ENCODE measurements at places on chromosomes 12 and 14.

DNA sequence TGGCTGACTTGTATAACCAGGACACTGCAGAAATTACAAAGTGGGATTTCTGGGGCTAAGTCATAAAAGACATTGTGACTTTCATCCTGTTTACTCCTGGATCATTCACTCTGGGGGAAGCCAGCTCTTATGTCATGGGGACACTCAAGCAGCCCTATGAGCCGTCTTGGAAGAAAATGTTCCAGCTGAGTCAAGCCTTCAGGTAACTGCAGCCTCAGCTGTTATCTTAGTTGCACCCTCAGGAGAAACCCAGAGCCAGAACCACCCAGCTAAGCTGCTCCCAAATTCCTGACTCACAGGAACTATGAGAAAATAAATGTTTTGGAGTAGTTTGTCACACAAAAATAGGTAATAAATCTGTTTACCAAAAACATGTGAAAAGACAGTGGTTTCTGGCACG lies 43.1 kb upstream of the GXYLT1 start:
- DNase-seq, result no peak

- DNase-seq, result peak; percentile 89
These were observed 80.8 kb upstream of the ACTN1 start for GRCh38 chr14:69059658-69060623.

DNA sequence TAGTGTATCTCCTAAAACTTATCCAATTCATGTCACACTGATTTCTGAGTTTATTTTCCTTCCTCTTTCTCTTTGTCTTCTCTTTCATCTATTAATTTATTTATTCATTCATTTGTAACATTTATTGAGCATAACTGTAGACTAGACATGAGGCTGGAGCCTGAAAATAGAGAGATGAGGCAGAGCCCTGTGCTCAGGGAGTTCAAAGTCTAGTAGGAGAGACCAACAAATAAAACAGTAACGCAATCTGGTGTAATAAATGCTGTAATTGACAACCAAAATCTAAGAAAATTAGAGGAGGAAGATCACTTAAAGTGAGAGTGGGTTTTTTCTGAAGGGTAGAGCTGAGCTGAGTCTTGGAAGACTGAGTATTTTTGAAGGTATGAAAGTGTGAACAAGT lies 87.5 kb downstream of the POLR3B start:
- no peak for DNase-seq

DNA sequence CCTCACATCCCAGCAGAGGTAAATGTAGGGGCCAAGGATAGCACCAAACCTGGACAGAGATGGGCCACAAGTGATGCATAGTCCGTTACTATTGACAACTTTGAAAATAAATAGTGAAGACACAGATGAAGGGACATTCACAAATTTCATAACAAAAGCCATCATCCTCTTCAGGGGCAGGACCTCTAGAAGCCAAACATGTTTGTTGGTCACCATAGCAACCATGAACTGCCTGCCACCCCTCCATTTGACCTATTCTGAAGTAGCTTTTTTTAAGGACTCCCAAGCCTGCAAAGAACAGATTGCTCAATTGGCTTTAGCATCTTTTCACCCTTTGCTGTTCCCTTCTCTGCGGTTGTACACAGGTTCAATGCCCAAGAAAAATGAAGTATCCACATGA lies 35.7 kb upstream of the MDM1 start:
- peak; percentile 30 for DNase-seq

GRCh38 chr14:94772548-94772947 lies 2.6 kb upstream of the GSC start:
- no peak for DNase-seq

- no peak for DNase-seq
These were observed 159.5 kb downstream of the KIF26A start for GRCh38 chr14:104297721-104298401.

DNA sequence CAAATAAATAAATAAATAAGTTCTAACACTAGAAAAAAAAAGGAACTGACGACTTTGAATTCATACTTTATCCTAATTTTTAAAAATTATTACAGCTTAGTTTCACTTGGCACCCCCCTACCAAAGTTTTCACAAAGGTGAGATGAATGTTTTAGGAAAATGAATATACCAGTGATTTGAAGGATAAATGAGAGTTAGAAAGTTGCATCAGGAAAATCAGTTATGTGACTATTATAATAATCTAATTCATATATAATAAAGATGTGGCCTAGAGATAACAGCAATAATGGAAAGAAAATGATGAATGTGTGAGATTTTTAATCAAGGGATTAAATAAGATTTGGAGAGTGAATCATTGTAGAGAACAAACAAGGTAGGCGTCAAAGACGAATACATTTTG lies 103.0 kb upstream of the RAP1B start:
- DNase-seq, result no peak

DNA sequence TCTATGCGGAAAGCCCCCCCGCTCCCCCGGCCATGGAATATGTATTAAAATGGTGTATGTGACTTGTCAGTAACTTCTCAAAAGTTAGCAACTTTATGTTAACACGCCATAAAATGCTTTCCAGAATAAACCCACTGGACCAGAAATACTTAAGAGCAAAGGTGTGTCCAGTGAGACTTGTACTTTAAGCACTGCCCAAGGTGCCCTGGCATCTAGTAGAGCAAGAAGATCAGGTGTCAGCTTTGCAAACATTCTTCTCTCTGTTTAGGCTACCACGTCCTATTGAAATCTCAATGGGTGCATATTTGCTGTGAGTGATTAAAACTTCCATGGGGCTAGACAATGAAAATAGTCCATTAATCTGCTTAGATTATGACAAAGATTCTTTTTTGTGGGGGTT lies 201.2 kb downstream of the ESR2 start:
- no peak for DNase-seq

- DNase-seq, result peak; percentile 51
These were observed 635 bp downstream of the LTA4H start for GRCh38 chr12:96034621-96035282.

DNA sequence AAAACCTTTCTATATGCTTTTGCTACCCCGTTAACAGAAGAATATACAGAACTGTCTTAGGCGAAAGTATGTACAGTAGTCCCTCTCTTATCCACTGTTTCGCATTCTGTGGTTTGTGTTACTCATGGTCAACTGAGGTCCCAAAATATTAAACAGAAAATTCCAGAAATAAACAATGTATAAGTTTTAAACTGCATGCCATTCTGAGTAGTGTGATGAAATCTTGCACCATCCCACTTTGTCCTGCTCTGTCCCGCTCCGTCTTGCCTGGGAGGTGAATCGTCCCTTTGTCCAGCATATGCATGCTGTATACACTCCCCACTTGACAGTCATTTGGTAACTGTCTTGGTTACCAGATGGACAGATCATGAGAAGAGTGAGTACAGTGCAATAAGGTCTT lies 70.1 kb upstream of the STRN3 start:
- DNase-seq, result no peak

GRCh38 chr12:442235-442884 lies 17.4 kb upstream of the B4GALNT3 start:
- DNase-seq, result peak; percentile 74

DNA sequence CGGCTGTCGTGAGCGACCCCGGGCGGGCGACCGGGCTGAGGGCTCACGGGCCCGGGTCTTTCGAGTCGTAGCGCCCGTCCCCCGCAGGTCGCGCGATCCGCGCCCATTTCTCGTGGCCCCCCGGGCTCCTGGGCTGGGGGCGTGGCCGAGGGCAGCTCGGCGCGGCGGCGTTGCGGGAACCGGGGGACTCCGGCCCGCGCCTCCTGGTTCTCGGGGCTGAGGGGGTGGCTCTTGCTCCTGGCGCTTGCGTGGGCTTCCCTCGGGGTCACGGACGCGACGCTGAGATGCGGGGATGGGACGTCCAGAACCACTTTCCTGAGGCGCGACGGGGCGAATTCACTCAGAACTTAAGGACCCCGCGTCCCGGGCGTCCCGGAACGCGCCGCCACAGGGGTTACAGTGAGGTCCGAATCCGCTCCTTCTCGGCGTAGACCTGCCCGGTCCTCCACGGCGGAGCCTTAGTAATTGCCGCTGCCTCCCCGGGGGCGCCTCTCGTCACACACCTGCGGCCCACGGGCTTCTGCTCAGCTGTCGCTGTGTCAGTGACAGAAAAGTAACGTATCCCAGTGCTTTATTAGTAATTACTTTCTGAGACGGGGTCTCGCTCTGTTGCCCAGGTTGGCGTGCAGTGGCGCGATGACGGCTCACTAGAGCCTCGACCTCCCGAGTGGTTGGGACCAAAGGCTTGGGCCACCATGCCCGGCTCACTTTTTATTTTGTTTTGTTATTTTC lies 606 bp downstream of the EP400 start:
- peak; percentile 61 for DNase-seq

DNA sequence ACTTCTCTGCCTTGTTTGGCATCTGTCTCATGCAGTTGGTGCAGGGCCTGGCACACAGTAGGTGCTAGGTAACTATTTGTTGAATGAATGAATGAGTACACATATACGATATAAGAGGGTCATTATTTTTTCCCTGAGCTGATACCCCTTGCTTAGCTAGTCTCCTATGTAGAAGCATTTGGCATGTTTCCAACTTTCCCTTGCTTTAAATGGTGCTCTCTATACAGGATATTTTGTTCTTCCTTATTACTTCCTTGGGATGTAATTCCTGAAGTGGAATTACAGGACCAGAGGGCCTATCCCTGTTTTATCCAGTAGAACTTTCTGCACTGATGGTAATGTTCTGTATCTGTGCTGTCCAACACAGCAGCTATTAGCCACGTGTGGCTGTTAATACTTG lies 250.1 kb upstream of the PWP1 start:
- DNase-seq, result no peak

- no peak for DNase-seq
These were observed 12.4 kb downstream of the LRRC10 start for GRCh38 chr12:69598174-69598753.

DNA sequence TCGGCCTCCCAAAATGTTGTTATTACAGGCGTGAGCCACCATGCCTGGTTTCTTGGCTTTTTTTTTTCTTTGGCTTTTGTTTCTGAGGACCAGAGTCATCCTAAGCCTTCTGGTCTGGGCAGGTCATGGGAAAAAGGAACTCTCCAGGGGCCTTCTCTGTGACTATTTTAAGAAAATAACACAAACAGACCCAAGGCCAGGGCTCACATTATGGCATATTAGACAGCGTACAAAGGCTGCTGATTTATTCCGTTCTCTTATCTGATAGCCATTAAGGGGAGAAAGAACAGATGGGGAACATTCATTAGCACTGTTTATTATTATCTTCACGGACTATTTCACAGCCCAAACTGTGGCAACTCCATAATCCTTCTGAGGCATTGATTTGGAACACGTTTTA lies 28.8 kb upstream of the MANSC4 start:
- no peak for DNase-seq

DNA sequence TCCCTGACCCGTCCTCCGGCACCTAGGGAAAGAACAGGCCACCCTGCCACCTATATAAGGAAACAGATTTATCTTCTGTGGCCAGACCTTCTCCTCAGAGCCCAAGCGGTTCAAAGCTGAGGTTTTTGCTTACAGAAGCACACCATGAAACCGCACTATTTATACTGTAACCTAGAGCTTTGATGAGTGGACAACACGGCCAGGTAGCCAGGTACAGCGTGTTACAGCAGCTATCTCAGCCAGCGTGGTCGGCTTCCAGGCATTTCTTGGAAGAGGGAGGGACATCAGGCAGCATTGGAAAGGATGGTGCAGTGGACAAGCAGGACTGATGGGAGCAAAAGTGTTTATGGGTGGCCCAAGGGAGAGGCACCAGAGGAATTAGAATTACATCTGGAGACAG lies 34.4 kb downstream of the TTC7B start:
- DNase-seq, result no peak

- peak; percentile 66 for DNase-seq
These were observed 2.5 kb downstream of the NUAK1 start for GRCh38 chr12:106136263-106136662.

DNA sequence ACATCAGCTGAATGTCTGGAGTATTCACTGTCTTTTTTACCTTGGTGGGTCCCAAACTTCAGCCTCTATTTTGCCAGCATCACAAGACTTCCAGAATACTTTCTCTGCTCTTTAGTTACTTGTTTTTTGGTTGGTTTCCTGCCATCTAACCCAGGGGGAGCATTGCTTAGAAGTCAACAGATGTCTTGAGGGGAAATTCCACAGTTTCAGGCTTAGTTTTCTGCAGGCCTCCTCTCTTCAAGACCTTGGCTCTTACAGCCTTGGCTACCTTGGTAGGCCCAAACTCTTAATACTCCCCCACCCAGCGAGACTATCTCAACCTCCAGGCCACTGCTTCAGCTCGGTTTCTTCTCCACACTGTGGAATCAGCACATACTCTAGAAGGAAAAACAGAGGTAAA lies 41.7 kb downstream of the NEDD1 start:
- DNase-seq, result no peak

GRCh38 chr12:112645586-112645985 lies 146.0 kb upstream of the RPH3A start:
- no peak for DNase-seq

DNA sequence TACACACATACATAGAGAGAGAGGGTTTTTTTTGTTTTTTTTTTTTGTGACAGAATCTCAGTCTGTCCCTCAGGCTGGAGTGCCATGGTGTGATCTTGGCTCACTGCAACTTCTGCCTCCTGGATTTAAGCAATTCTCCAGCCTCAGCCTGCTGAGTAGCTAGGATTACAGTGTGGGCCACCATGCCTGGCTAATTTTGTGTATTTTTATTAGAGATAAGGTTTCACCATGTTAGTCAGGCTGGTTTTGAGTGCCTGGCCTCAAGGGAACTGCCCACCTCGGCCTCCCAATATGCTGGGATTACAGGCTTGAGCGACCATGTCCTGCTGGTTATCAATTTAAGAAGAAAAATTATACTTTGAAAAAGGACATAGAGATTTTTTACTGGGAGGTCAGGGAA lies 710.6 kb downstream of the SLC6A15 start:
- DNase-seq, result no peak

GRCh38 chr12:94941440-94941862 lies 62.0 kb downstream of the NDUFA12 start:
- peak; percentile 89 for DNase-seq

DNA sequence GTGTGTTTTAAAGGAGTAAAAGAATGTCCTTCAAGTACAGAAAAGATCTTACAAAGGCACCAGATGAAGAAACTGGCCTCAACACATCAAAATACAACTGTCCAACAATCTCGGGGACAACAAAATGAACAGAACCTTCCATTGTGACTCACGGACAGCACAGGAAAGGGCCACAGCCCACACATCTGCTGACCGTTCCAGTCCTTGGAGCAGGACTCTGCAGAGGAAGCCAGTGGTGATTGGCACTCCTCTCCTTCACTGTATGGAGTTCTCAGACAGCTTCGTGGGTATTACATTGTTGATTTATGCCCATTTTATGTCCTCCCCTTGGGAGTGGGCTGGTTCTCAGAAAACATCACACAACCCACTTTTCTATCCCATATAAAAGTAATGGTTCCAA lies 32.5 kb upstream of the TC2N start:
- peak; percentile 42 for DNase-seq

- peak; percentile 60 for DNase-seq
These were observed 1.9 kb upstream of the PIWIL1 start for GRCh38 chr12:130335517-130336392.

DNA sequence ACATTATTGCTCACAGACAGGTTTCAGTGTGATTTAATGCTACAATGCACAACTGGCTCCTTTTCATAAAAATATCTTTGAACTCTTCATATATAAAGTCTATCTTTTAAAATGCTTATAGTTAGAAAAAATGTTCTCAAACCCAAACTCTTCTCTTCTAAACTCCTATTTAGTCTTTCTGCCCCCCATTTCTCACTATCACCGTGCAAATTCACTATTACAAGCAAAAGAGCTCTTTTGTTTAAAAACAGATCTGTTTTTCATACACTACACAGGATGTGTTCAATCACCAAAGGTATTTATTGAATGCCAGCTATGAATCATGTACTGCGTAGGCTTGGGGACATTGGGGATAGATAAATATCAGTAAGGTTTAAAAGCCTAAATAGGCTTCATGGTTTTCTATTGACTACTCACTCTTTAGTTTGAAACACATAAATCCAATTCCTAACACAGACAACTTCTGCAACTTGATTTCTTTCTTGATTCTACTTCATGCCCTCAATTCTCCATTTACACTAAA lies 692.3 kb downstream of the C12orf50 start:
- no peak for DNase-seq
